Ascending aorta (tissue), 2 donors: ENCODE measurements at places on chromosomes 4 and X. TPM values are rescaled to one million over a fixed set of nuclear protein-coding genes. Genes with fewer than 3 reads are reported as not detected.

The CPE gene
- total RNA-seq, result 199 TPM

DNA sequence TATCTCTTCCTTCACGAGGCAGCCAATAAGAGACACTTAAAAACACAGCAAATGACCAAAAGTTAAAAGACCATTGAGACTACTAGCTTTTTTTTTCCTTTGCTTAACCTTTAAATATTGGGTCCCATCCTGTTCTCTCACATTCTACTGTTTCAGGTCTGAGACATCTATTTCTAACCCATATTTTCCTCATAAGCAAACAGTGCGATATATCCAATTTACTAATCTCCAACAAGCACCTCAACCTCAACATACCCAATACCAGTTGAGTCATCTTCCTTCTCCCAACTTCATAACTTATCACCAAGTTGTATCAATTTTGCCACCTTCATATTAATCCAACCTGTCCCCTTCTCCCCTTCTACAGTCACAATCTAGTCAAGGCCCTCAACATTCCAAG, 7.0 kb downstream of the AWAT1 start:
- DNase-seq, result no peak

- DNase-seq, result no peak
Observed at GRCh38 chr4:13872155-13872554, 244.6 kb upstream of the BOD1L1 start.

The TGIF2LX gene
- total RNA-seq, result not detected

The SPATA4 gene
- total RNA-seq, result not detected

GRCh38 chrX:52426810-52427209, 58.0 kb downstream of the XAGE2 start:
- DNase-seq, result no peak

The RTL9 gene
- total RNA-seq, result not detected

The PAGE5 gene
- total RNA-seq, result not detected

DNA sequence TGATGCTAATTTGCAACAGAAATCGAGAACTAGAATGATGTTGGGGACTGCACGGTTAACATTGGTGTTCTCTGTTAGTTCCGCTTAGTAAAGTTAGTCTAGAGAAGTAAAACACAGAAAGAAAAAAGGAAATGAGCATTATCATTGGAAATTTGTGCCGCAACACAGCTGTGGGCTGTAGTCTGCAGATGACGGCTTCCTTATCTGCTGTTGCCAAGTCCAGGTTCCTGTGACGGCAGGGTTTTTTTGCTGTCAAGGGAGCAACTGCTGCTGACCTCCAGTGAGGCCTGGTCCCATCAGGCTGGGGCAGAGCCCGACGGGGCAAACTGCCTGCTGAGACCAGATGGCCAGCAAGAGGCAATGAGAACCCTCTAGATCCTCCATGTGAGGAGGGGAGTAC, 38.9 kb upstream of the PHEX start:
- no peak for DNase-seq

GRCh38 chrX:46750889-46751288, 8.0 kb downstream of the SLC9A7 start:
- DNase-seq, result no peak

GRCh38 chr4:105257817-105258495, 111.3 kb downstream of the TET2 start:
- DNase-seq, result no peak

The CENPVL2 gene
- not detected for total RNA-seq

DNA sequence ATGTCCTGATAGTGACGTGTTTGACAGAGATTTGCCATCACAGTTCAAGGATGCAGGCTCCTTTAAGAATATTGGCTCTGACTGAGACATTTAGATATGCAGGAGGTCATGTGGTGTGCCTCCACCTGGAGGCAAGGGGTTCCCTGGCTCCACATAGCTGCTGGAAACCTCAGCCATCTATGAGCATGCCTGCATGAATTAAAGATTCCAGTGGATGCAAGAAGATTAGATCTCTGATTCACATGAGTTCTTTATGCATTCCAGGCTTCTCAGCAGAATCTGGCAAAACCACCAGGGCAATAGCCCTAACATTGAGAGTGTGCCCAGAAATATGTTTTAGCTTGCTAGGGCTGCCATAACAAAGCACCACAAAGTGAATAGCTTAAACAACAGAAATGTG, 298.5 kb upstream of the AADAT start:
- DNase-seq, result no peak

- DNase-seq, result peak; percentile 85
Observed at GRCh38 chrX:45824471-45824870, 623.8 kb upstream of the DIPK2B start.
